H1 (cell line): ENCODE measurements at places on chromosomes 12 and 14. TPM values are rescaled to one million over a fixed set of nuclear protein-coding genes. Genes with fewer than 3 reads are reported as not detected.

The TAS2R14 gene
- total RNA-seq = 0.78 and 0.80 TPM in 2 replicates

The CCDC88C gene
- total RNA-seq = 55.4 and 57.7 TPM in 2 replicates

DNA sequence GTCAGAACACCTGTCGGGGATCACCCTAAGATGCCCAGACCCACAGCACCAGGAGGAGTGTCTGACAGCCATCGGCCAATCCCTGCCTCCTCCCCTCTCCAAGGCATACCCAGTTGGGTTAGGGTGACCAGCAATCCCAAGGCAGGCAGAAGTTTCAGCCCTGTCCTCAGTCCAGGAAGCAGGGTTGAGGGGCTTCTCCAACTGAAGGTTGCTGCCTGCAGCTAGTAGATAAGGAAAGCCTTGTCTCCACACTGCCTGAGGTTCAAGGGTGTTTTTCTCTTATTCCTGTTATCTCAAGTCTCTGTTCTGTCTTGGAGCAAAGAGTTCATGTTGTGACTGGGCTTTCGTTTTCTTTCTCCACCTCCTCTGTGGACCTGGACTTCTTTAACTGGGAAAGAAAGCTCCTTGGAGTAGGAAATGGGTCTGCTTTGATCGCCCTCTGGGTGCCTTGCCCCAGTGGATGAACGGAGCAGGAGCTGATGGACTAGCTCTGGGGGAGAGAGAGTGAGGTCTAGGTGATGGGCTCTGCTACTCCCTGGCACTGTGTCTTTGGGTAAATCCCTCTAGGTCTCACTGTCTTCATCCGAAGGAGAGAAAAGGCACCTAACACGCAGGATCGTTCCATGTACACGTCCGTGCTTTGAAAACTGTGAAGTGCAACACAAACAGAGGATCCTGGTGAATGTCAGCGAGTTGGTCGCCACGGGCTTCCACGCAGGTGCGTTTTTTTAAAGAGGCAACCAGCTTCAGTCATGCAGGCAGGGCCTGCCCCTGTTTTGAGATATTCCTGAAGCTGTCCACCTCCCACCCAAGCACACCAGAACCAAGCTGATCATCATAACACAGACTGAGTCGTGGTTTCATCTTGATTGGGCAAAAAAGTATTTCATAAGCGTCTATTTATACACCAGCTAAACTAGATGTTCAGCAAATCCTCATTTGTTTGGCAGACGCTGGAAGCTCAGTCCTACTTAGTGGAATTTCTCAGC, 52.5 kb upstream of the FOXN3 start:
- no peaks in the 10 kb centered on the region for H3K36me3 ChIP-seq
- DNase-seq = no peak
- H3K27ac ChIP-seq = no peak overlapping the region; the same call in 1 of the 2 replicates
- H3K27me3 ChIP-seq = no peaks in the 10 kb centered on the region
- peaks cover 4% of the 10 kb centered on the region for H3K4me1 ChIP-seq

DNA sequence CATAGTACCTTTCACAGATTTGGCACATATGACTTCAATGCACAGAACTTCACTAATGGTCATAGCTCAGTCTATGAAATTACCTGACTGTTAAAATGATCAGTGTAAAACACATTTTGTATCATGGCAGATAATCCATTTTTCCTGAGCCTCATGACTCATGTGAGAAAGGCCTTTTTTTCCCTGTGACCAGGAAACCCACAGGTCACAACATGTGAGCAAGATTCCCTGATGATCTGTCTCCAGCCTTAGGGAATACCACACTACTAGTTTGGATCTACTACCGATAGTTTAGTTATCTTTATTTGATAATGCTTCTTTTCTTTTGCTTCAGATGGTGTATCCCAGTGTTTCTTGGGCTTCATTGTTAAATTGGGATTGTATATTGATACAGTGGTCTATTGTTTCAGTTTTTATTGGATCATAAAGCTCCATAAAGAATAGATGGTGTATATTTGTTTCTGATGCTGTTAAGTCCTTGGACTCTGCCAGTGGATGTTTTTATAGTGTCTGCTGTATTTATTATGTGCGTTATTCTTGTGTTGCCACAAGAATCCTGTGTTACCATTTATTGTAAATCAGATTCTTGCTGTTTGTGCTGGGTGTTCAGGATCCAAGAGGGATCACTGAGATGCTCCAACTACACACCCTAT, 248.7 kb upstream of the PELI2 start:
- H3K27me3 ChIP-seq = no peaks in the 10 kb centered on the region
- no peak for DNase-seq
- no peaks in the 10 kb centered on the region for H3K4me1 ChIP-seq
- H3K36me3 ChIP-seq = no peaks in the 10 kb centered on the region
- H3K27ac ChIP-seq = no peak overlapping the region

DNA sequence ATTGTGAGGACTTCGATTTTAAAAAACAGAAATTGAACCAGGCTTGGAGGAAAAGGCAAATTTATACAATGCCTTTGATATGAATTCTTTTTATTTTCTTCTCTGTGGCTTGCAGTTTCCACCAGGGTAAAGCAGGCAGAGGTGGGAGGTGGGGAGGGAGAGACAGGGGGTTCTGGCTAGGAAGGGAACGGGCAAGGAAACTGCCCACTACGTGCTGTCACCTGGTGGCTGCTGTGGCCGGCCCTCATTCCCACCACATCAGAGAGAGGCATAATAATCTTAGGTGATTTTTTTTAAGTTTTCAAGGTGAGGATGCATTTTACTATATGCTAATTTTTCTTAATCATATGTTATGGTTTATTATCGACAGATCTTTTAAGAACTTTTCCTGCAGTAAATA, 145.8 kb downstream of the CACNA1C start:
- DNase-seq = no peak
- H3K27me3 ChIP-seq = no peaks in the 10 kb centered on the region
- H3K4me1 ChIP-seq = peaks cover 14% of the 10 kb centered on the region
- peak overlapping the region; percentile 3; the same call in 1 of the 2 replicates for H3K4me3 ChIP-seq
- no peaks in the 10 kb centered on the region for H3K36me3 ChIP-seq

The CISTR gene
- total RNA-seq = not detected in 2 replicates

GRCh38 chr14:100126401-100126800, 33.0 kb downstream of the DEGS2 start:
- peaks cover 8% of the 10 kb centered on the region; the same call in 1 of the 2 replicates for H3K4me1 ChIP-seq
- no peaks in the 10 kb centered on the region for H3K36me3 ChIP-seq
- DNase-seq = no peak

DNA sequence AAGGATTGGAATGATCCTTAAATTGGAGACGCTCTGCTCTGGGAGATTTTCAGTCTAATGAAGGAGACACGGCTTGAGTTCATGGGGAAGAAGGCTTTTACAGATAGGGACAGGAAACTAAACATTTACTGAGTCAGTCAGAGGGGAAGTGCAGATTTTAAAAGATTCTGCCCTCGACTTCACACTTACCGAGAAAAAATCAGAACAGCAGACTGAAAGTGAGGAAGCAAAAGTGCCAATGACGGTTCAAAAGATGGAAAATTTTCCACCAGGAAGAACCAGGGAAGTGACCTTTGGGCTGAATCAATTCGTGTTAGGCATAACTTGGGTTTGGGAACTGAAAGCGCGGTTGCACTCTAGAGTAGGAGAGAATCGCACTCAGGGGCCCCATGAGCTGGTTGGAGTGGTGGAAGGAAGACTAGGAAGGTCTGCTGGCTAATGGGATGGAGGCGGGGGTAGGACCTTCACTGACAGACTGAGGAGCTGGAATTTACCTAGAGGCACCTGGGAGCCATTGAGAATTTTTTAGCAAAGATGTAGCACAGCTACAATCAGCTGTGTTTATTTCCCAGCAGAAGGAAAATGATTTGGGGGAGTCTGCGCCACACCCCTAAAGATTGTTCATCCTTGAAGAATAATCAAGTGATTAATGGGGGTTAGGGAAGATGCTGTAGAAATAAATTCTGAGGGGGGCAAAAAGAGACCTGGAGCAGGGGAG, 1.2 kb downstream of the KCNK13 start:
- no peaks in the 10 kb centered on the region for H3K36me3 ChIP-seq
- H3K4me1 ChIP-seq = peaks cover 14% of the 10 kb centered on the region
- H3K27ac ChIP-seq = no peak overlapping the region
- DNase-seq = no peak
- H3K4me3 ChIP-seq = peak overlapping the region; percentile 52; the same call in 1 of the 2 replicates

GRCh38 chr12:85006206-85006605, 29.9 kb downstream of the TSPAN19 start:
- no peak overlapping the region for H3K4me3 ChIP-seq
- H3K27ac ChIP-seq = no peak overlapping the region
- H3K36me3 ChIP-seq = no peaks in the 10 kb centered on the region

DNA sequence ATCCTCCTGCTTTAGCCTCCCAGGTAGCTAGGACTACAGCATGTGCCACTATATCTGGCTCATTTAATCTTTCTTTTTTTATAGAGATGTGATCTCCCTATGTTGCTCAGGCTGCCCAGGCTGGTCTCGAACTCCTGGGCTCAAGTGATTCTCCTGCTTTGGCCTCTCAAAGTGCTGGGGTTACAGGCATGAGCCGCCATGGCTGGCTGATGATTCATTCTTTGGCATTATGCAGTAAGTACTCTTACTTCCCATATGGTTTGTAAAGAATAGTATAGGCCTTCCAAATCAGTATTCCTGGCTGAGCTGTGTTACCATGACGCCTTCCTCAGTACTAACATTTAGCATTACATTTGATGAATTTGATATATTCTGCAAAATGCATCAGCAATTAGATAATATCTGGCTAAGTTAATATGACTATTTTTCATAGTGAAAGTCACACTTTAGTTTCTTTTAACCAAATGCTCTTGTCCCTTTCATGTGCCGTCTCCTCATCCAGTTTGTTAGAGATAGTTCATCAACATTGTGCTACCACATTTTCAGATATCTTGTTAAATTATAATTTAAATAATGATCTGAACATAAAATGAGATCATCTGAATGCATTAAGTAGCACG, 3.2 kb upstream of the MIA2 start:
- no peaks in the 10 kb centered on the region for H3K27me3 ChIP-seq
- H3K4me3 ChIP-seq = no peak overlapping the region
- H3K27ac ChIP-seq = no peak overlapping the region
- no peak for DNase-seq

- H3K4me3 ChIP-seq = no peak overlapping the region
- H3K27ac ChIP-seq = no peak overlapping the region
- H3K4me1 ChIP-seq = no peaks in the 10 kb centered on the region
- no peaks in the 10 kb centered on the region for H3K36me3 ChIP-seq
- no peaks in the 10 kb centered on the region for H3K27me3 ChIP-seq
Observed at GRCh38 chr12:558580-558979, 98.8 kb downstream of the B4GALNT3 start.

- DNase-seq = no peak
- no peaks in the 10 kb centered on the region for H3K4me1 ChIP-seq
- H3K27ac ChIP-seq = no peak overlapping the region
- peaks cover 5% of the 10 kb centered on the region; the same call in 1 of the 2 replicates for H3K27me3 ChIP-seq
- H3K36me3 ChIP-seq = peaks cover 2% of the 10 kb centered on the region; the same call in 1 of the 2 replicates
Observed at GRCh38 chr12:132569856-132570480, 40.4 kb downstream of the LRCOL1 start.

DNA sequence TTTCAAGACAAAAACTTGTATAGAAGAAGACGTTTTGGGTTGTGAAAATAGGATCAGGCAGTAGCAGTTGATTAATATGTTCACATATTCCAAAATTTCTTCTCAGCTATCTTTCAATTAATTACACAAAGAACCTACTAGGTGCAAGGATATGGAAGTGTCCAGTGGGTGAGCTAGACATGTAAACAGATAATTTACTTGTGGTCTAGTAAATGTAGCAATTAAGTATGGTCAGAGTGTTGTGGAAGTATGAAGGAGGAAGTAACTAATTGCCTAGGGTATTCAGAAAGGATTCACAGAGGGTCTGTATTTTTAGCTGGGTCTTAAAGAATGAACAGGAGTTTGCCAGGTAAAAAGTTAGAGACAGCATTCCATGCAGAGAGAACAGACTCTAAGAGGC, 5.9 kb downstream of the GOLGA5 start:
- H3K4me1 ChIP-seq = no peaks in the 10 kb centered on the region
- H3K27me3 ChIP-seq = no peaks in the 10 kb centered on the region
- H3K36me3 ChIP-seq = peaks cover 3% of the 10 kb centered on the region; the same call in 1 of the 2 replicates

DNA sequence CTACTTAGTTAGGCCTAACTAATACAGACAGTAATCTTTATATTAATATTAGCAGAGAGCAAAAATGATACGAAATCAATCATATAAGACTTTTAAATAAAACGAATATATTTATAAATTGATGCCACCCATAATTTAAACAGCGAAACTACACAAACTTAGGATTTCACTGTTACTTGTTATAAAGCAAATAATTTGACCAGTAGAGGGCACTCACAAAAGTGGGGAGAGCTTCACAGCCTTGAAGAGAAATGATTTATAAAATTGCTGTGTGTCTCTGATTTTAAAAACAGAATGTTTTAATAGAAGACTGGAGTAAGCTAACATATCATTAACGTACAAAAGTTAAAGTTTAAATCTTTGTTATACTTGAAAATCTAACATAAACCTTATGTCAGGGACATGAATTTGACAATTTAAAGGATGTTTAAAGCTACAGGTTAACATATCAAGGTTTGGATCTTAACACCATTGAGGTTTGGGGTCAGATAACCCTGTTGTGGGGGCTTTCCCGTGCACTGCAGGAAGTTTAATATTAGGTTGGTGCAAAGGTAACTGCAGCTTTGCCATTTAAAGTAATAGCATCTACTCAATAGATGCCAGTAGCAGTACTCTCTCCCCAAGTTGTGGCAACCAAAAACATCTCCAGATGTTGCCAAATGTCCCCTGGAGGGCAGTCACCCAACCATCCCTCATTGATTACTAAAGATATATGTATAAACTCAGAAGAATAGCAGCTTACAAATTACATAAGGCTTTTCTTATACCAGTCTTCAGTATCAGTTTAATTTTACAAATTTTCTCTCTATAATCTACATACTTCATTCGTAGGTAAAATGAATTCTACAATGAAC, 9.3 kb downstream of the KRAS start:
- DNase-seq = no peak
- no peak overlapping the region for H3K27ac ChIP-seq
- H3K27me3 ChIP-seq = no peaks in the 10 kb centered on the region
- H3K4me1 ChIP-seq = no peaks in the 10 kb centered on the region

DNA sequence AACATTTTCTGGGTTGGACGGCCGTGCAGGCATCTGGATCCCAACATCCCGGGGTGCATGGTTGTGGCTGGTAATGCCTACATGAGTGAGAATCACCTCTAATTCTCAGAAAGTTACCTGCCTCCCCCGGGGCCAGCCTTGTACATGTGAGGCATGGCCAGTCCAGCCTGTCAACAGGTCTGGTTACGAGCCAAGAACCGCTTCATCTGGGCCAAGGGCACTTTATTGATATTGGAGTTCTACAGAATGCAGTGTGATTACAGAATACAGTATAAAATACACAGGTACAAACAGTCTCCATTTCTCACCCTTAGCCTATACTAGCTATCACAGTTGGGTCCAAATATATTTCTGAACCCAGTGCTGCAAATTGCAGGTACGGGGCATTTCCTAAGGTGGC, 84.9 kb upstream of the EVL start:
- DNase-seq = no peak
- H3K27me3 ChIP-seq = no peaks in the 10 kb centered on the region
- H3K4me1 ChIP-seq = no peaks in the 10 kb centered on the region
- H3K36me3 ChIP-seq = no peaks in the 10 kb centered on the region
- no peak overlapping the region for H3K4me3 ChIP-seq

The SLC7A8 gene
- 204 and 209 TPM in 2 replicates for total RNA-seq

- H3K27ac ChIP-seq = no peak overlapping the region
- peaks cover 4% of the 10 kb centered on the region; the same call in 1 of the 2 replicates for H3K27me3 ChIP-seq
- DNase-seq = no peak
- no peaks in the 10 kb centered on the region for H3K36me3 ChIP-seq
- H3K4me3 ChIP-seq = no peak overlapping the region
Observed at GRCh38 chr14:80465546-80466220, 254.4 kb upstream of the DIO2 start.

The RNASE1 gene
- total RNA-seq = 2.2 and 3.0 TPM in 2 replicates
